ENCODE measurements at places on chromosomes 2 and 18. TPM values are rescaled to one million over a fixed set of nuclear protein-coding genes. Genes with fewer than 3 reads are reported as not detected.

The SAG gene
- not detected for total RNA-seq

The PIEZO2 gene
- 0.89 TPM for total RNA-seq

The SP9 gene
- not detected for total RNA-seq

The GPR35 gene
- total RNA-seq, result 35.5 TPM

The GATA6 gene
- total RNA-seq, result 183 TPM

The SPIRE1 gene
- 23.8 TPM for total RNA-seq

The TMEM163 gene
- 0.58 TPM for total RNA-seq

The IL36A gene
- not detected for total RNA-seq

The C2orf66 gene
- total RNA-seq, result not detected

- H3K27me3 ChIP-seq, result no peaks in the 10 kb centered on the region
- no peak overlapping the region for H3K4me3 ChIP-seq
- H3K27ac ChIP-seq, result no peak overlapping the region
Measured at GRCh38 chr2:30915486-30915885, 108.2 kb upstream of the CAPN13 start.

DNA sequence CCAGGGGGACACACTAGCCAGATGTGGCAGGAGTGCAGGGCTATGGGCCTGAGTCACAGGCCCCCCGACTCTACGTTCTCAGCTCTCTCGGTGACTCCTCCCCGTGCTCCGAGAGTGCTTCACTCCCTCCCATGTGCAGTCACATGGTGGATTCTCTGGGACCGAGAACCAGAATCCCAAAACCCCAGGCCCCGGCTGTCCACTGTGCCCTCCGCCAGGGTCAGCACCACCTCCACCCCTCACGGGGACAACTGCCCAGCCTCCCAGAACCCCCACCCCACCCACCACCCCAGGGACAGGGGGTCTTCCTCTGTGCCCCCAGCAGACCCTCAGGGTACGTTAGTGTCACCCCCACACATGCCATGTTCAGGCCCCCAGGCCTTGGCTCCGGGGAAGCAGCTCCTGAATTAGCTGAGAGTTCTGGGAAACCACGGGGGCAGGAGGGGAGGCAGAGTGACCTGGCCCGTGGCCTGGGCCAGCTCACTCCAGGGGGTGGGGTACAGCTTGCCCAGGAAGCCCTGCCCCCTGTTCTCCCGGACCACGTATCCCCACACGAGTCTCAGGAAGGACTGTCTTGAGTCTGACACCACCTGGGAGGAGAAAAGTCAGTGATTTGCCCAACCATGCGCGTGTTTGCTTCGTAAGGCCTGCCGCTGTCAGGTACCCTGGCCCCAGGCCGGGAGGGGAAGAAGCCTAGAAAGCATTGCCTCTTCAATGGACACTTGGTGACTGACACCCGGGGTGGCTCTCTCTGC is 4.4 kb downstream of the RAMP1 start:
- peaks cover 39% of the 10 kb centered on the region for H3K4me1 ChIP-seq
- H3K27me3 ChIP-seq, result peaks cover 7% of the 10 kb centered on the region
- no peaks in the 10 kb centered on the region for H3K36me3 ChIP-seq
- H3K4me3 ChIP-seq, result no peak overlapping the region
- no peak for DNase-seq

DNA sequence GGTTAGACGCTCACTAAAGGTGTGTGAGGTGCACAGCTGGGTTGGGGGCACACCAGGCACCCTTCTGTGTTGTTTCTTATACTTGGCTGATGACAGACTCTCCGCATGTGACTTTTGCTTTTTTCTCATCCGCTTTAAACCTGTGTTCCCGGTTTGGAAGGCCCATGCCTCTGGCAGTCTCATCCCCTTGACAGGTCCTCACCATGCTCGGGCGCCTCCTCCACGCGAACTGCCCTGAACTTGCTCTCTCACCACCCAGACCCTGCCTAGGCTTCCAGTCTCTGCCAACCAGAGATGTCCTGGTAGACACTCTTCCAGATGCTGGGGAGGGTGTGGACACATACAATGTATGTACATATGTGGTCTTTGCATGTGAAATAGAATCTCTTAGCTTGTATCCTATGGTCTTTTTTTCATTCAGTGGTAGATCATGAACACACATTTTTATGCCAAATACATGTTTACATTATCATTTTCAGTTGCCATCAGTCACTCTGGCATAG is 79.8 kb downstream of the LIMS1 start:
- no peak overlapping the region for H3K4me3 ChIP-seq
- peaks cover 55% of the 10 kb centered on the region for H3K4me1 ChIP-seq
- H3K36me3 ChIP-seq, result no peaks in the 10 kb centered on the region
- H3K27me3 ChIP-seq, result no peaks in the 10 kb centered on the region
- DNase-seq, result no peak

- no peak overlapping the region for H3K27ac ChIP-seq
- H3K27me3 ChIP-seq, result peaks cover 5% of the 10 kb centered on the region
- H3K4me3 ChIP-seq, result no peak overlapping the region
- H3K4me1 ChIP-seq, result no peaks in the 10 kb centered on the region
- DNase-seq, result no peak
Measured at GRCh38 chr2:202090530-202090929, 17.5 kb downstream of the KIAA2012 start.

GRCh38 chr18:58646334-58646862 is 17.5 kb upstream of the ALPK2 start:
- H3K27me3 ChIP-seq, result no peaks in the 10 kb centered on the region
- H3K27ac ChIP-seq, result no peak overlapping the region
- no peak overlapping the region for H3K4me3 ChIP-seq
- no peaks in the 10 kb centered on the region for H3K4me1 ChIP-seq
- DNase-seq, result no peak

DNA sequence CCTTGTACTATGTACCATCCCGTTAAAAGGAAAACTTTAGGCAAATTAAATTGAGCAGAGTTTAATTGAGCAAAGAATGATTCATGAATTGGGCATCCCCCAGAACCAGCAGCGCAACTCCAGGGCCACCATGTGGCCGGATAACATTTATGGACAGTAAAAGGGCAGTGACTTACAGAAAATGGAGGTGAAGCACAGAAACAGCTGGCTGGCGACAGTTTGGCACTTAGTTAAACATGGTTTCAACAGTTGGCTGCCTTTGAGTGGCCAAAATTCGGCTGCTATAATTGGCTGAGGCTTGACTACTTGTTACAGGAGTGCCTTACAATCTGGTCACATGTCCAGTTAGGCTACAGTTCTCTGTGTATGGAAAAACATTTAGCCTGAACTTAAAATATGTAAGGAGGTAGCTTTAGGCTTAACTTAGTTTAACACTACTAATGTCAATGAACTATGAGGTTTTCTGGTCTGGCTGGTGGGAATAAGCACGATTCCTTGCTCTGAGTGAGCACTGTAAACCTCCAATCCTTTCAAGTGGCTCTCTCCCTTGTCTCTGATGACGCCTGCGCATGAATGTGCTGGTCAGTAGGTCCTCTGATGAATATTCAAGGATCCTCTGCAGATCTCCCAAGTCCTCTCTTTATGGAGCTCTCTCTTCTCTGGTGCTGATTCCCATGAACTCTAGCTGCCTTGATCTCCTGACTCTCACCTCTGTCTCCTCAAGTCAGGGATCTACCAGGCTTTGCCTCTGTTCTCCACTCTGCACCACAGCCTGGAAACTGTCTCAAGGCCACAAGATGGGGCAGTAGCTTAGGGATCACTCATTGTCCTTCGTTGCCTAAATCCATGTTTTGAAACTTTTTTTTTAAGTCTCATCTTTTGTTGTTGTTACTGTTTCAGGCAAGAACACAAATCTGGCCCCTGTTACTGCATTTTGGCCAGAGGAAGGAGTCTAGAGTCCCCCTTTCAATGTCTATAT is 24.4 kb upstream of the RAB31 start:
- H3K27ac ChIP-seq, result peak overlapping the region; percentile 60
- no peaks in the 10 kb centered on the region for H3K36me3 ChIP-seq
- peak; percentile 49 for DNase-seq
- no peaks in the 10 kb centered on the region for H3K4me1 ChIP-seq
- no peaks in the 10 kb centered on the region for H3K27me3 ChIP-seq
- no peak overlapping the region for H3K4me3 ChIP-seq

GRCh38 chr2:54092940-54093339 is 22.5 kb upstream of the ACYP2 start:
- no peak overlapping the region for H3K27ac ChIP-seq
- DNase-seq, result no peak
- H3K36me3 ChIP-seq, result no peaks in the 10 kb centered on the region
- H3K4me3 ChIP-seq, result no peak overlapping the region

DNA sequence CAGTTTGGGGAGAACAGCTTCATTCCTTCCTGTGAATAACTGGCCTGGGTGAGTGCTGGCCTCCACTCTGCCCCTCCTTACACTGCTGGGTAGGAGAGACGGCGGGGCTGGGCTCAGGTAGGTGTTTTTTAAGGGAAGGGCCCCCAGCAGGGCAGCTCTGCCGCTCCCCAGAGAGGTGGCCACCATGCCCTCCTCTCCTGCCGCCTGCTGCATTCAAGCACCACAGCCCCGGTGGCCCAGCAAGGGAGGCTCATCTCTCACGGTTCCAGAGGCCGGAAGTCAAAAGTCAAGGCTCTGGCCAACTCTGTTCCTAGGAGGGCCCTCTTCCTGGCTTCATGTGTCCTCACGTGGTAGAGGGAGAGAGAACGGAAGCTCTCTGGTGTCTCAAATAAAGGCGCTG is 81.1 kb downstream of the SH3BP4 start:
- H3K4me3 ChIP-seq, result no peak overlapping the region
- no peak overlapping the region for H3K27ac ChIP-seq
- H3K4me1 ChIP-seq, result peaks cover 11% of the 10 kb centered on the region
- H3K27me3 ChIP-seq, result no peaks in the 10 kb centered on the region

- peak overlapping the region; percentile 91 for H3K27ac ChIP-seq
- no peaks in the 10 kb centered on the region for H3K36me3 ChIP-seq
- no peaks in the 10 kb centered on the region for H3K27me3 ChIP-seq
- DNase-seq, result no peak
- H3K4me1 ChIP-seq, result peaks cover 52% of the 10 kb centered on the region
- H3K4me3 ChIP-seq, result peak overlapping the region; percentile 66
Measured at GRCh38 chr2:201258666-201259615, 1.4 kb upstream of the CASP8 start.

DNA sequence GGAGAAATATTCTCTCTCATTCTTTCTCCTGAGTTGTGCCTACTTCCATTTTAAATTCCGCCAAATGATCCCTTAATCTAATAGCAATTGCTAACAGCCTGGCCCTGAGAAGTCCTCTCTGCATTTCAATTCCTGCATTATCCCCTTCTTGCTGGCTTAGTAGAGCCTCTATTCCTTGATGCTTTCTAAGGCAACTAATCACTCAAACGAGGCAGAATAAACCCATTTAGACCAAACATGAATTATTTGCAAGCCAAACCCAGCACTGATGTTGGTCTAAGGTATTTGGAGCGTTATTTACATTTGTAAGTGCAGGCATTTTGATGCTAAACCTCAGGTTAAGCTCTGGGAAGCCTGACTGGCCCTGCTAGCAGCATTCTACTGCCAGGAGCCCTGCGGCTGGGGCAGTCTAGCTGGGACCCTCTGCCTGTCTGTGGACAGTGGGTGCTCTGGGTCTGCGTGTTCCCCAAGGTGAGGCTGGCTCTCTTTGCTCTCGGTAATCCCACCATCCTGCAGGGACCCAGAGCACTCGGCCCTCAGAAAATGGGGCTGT is 173.1 kb upstream of the HS6ST1 start:
- no peak for DNase-seq
- H3K27me3 ChIP-seq, result peaks cover 4% of the 10 kb centered on the region
- H3K27ac ChIP-seq, result no peak overlapping the region
- no peaks in the 10 kb centered on the region for H3K4me1 ChIP-seq

GRCh38 chr2:57881998-57882888 is 164.4 kb upstream of the VRK2 start:
- H3K27me3 ChIP-seq, result no peaks in the 10 kb centered on the region
- H3K27ac ChIP-seq, result no peak overlapping the region
- H3K4me3 ChIP-seq, result no peak overlapping the region
- H3K36me3 ChIP-seq, result no peaks in the 10 kb centered on the region
- DNase-seq, result no peak

All from stomach (tissue), 19 donors.